ENCODE measurements at places on chromosomes 4 and X.

DNA sequence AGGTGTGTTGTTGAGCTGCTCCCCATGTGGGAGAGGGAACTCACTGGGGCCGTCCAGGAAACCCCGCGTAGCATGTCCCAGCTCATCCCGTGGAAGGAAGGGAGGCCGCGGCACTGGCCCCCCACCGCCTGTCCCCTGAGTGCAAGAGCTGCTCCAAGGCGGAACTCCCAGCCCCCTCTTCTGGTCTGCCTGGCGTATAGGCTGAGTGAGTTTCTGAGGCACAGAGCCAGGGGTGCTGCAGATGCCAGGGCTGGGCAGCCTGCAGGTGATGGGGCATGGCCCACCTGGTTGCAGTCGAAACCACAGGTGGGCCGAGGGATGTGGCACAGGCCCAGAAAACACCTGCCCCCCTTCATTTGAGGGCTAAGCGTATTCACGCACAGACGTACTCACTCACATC, 49.6 kb downstream of the ABLIM2 start:
- no peak for DNase-seq

DNA sequence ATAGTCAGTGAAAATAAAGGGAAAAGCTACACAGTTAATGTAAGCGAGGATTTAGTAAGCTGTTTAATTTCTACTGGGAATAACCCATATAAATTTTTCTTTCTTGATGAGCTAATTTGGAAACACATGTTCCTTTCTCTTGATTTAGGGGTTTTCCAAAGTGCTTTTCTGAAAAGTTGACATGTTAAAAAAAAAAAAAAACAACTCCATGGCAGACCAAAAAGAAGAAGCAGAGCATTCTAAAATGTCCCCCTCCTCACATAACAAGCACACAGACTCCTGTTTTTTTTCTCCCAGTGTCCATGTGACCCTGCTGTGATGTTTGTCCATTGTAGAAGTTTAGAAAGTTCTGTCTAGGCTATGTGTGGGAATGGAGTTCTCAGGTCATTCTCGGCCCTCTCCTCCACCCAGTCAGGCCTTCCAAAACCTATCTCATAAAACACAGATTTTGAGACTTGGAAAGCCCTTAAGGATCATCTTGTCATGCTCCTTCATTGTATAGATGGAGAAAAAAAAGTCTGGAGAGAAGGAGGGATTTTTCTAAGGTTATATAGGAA, 792 bp downstream of the CLIC2 start:
- no peak for DNase-seq

DNA sequence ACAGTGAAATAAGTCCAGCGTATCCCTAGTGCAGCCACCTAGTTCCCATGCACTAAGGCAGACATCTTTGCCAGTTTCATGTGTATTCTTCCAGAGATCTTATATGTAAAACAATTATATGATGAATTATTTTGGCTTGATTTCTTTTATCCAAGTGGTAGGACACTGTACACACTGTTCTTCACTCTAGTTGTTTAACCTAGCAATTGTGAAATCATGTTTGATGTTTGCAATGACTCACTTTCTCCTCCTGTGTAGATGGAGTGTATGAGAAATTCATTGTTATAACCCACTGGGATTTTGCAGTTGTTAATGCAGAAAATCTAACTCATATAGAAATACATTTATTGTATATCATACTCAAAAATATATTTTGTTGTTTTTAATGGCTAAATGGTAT, 17.5 kb upstream of the TBC1D1 start:
- DNase-seq = no peak

GRCh38 chrX:50920132-50920531, 9.6 kb downstream of the BMP15 start:
- DNase-seq = peak; percentile 8

DNA sequence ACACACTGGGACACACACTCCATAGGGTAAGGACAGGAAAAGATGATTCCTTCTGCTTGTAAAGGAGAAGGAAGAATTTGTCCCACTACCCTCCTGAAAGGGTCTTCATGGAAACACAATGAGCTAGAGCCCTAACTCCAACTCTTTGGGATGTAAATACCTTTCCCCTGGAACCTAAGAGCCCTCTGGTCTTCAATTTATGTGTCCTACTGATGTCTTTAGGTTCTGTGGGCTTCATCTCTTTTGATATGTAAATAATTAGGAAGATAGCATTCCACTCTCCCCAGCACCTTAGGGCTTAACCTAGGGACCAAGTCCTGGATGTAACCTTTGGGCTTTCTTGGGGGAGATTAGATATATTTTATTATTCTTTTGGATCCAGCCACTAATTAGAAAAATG, 38.3 kb downstream of the PF4 start:
- DNase-seq = no peak

GRCh38 chr4:67926485-67926884, 36.8 kb downstream of the TMPRSS11A start:
- DNase-seq = no peak

DNA sequence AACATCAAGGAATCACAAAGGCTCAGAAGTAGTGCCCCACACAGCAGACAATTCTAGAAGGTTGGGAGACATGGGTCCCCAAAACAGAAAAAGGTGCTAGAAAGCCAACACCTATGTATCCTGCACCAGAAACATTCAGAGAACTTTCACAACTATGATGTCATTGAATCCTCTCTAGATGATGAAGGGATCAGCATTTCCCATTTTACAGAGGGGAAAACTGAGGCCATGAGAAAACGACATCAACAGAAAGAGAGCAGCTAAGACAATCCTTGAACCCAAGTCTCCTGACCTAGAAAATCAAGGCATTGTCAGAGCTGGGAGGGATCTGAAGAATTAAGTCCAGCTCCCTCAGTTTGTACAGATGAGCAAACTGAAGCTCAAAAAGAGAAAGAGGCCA, 3.3 kb downstream of the KCND1 start:
- no peak for DNase-seq

GRCh38 chr4:169051761-169052593, 41.9 kb upstream of the CBR4 start:
- DNase-seq = peak; percentile 84

- DNase-seq = peak; percentile 87
Observed at GRCh38 chr4:145279122-145279960, 99.0 kb upstream of the OTUD4 start.

DNA sequence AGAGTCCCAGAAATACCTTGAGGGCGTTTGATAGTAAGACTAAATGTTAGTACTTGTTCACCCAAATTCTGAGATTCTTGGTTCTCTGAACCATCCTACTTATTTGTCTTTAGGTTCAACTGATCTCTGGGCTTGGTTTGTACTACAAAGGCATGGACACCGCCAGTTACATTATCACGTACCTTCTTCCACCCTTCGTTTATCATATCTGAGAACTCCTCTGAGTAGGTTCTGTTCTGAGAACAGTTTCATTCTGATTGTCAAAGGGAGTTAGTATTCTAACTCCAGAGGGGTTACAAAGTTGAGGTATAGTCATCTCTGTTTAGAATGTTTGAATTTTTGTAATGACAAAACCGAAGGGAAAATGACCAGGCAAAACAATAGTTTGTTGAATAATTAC, 19.3 kb downstream of the ZFX start:
- DNase-seq = no peak

DNA sequence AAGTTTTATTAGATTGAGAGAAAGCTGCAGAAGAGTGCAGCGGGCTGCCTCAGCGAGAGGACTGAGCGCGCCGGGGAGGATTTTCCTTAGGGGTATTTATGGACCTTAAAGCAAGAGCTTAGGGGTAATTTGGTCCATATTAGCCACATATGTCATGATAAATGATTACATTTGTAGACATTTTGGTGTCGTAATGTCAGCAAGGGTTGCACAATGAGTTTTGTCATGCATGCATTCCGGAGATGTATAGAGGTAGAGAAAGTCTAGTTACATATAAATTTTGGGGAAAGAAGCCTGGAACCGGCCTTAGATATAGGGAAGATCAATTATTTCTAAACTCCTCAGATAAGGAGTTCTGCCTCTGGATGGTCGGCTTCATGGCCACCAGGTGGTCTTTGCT, 10.0 kb downstream of the MGST2 start:
- no peak for DNase-seq

GRCh38 chr4:1002631-1003251, 8.7 kb upstream of the FGFRL1 start:
- DNase-seq = no peak

GRCh38 chr4:178068136-178068535, 625.9 kb upstream of the AGA start:
- DNase-seq = no peak

GRCh38 chr4:15004739-15005301, 2.5 kb downstream of the CPEB2 start:
- peak; percentile 57 for DNase-seq

- DNase-seq = no peak
Observed at GRCh38 chr4:5979981-5980380, 38.2 kb downstream of the C4orf50 start.

- DNase-seq = no peak
Observed at GRCh38 chrX:17848545-17849265, 12.4 kb downstream of the RAI2 start.

DNA sequence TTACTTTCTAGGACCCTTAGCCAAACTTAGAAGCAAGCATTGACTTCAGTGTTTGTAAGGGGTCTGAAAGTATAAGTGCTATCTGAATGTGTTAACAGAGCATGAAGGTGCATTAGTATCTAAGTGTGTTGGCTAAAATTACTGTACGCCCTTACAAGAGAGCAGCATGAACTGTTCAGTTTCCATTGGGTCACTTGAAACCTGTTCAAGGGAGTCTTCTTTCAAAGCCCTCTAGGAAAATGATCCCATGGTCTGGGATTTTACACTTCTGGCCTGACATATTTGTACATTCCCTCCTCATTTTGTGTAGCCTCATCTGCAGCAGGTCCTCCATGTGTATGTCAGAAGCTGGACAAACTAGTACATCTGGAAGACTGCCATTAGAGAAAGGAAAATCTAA, 3.2 kb downstream of the PRDX4 start:
- peak; percentile 18 for DNase-seq

DNA sequence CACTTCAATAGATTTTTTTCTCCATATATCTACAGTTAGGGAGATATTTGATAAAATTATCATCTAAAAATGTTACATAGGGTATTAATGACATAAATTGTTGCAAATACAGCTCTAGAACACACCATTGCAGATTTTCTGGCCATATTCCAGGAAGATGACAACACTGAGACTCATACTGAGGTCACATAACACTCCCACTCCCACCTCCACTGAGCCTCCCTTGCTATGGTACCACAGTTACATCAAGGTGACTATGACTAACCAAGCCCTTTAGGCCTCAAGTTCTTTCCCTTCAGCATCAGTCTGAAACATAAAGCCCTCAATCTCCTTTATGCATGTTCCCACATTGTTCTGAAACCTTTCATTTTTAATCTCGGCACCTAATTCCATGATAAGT, 932.0 kb upstream of the IGFBP7 start:
- no peak for DNase-seq

- no peak for DNase-seq
Observed at GRCh38 chr4:17680559-17681280, 66.3 kb downstream of the MED28 start.

DNA sequence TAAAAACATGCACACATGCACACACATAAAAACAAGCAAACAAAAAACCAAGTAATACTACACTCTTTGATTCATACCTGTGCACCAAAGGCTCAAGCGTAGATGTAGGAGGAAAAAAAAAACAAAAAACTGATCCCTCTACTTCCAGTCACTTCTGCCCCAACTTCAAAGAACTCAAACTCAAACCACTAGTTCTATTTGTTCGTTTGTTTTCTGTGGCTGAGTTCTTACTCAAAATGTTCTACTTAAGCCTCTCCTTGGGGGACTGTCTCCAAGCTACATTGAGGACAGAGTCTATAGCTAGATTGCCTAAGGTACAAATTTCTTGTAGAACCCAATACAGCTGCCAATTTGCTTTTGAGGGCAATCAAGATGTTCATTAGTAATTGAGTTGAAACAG, 171.0 kb upstream of the ATOH1 start:
- no peak for DNase-seq

GRCh38 chr4:14338585-14339265, 663.6 kb upstream of the CPEB2 start:
- no peak for DNase-seq

DNA sequence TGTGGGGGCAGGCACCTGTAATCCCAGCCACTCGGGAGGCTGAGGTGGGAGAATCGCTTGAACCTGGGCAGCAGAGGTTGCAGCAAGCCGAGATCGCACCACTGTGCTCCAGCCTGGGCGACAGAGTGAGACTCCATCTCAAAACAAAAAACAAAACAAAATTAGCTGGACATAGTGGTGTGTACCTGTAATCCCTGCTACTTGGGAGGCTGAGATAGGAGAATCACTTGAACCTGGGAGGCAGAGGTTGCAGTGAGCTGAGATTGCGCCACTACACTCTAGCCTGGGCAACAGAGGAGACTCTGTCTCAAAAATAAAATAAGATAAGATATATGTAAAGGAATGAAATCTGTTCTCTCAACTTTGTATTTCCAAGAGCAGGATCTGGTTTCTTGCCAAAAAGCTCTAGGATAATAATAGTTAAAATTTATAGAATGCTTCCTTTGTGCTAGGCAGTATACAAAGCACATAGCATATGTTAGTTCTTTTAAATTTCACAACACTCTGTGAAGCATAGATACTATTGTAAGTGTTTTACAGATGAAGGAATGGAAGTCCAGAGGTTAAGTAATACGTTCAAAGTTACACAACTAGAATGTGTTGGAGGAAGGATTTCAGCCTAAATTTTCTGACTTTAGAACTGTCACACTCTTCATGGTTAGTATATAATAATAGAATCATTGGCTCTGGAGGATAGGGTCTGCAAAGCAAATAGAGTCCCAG, 10.3 kb downstream of the MRPL1 start:
- DNase-seq = no peak

DNA sequence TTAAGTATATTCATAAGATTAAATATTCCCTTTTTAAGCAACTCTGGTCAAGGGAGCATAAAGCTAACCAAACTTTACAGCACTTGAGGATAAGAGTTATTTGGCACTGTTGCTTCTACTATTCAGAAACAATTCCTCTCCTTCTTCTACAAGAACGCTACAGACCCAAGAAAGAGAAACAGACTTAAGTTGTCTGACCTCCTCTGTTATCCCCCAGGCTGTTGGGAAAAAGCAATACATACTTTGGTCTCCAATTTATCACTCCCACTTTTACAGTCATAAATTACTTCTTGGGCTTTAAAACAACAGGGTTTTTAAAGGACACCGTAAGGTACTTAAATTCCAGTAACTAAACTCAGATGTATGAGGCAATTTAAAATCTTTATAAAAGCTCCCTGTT, 147.4 kb downstream of the COL25A1 start:
- DNase-seq = no peak

DNA sequence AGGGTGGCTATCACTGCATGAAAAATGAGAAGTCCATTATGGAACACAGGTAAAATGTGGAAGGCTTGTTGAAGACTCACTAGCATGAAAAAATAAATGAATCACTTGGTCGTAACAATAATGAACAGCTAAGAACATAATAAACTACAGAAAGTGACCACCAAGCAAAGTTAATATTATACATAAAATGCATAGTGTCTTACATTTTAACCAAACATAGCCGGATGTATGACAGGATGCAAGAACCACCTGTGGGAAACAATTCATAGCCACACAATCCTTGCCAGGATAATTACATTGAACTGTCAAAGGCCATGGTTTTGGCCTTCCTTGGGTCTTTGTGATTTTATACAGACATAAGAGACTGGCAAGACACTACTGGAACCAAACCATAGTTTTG, 81.9 kb upstream of the ATXN3L start:
- DNase-seq = no peak

- no peak for DNase-seq
Observed at GRCh38 chr4:77349796-77350195, 192.8 kb downstream of the CCNG2 start.

GRCh38 chr4:32789026-32789608, 2068.9 kb downstream of the PCDH7 start:
- DNase-seq = peak; percentile 27

- no peak for DNase-seq
Observed at GRCh38 chrX:15816886-15817285, 26.6 kb downstream of the ZRSR2 start.

- DNase-seq = no peak
Observed at GRCh38 chr4:164952551-164952950, 24.9 kb downstream of the TRIM61 start.

Measured in tongue (tissue), 3 donors.